ENCODE measurements at places on chromosomes 1 and 21. TPM values are rescaled to one million over a fixed set of nuclear protein-coding genes. Genes with fewer than 3 reads are reported as not detected.

The PRAMEF4 gene
- total RNA-seq: not detected

- no peak for DNase-seq
Observed at GRCh38 chr1:22685591-22686059, 25.0 kb upstream of the EPHB2 start.

GRCh38 chr1:35707601-35708440, 10.9 kb downstream of the C1orf216 start:
- DNase-seq: no peak

The TM2D1 gene
- total RNA-seq: 47.8 TPM

The NR5A2 gene
- 1.4 TPM for total RNA-seq

- DNase-seq: no peak
Observed at GRCh38 chr1:156959414-156959813, 39.0 kb downstream of the LRRC71 start.

The HCRTR1 gene
- not detected for total RNA-seq

The ORC1 gene
- 0.68 TPM for total RNA-seq

The ADGRB2 gene
- total RNA-seq: 1.1 TPM

DNA sequence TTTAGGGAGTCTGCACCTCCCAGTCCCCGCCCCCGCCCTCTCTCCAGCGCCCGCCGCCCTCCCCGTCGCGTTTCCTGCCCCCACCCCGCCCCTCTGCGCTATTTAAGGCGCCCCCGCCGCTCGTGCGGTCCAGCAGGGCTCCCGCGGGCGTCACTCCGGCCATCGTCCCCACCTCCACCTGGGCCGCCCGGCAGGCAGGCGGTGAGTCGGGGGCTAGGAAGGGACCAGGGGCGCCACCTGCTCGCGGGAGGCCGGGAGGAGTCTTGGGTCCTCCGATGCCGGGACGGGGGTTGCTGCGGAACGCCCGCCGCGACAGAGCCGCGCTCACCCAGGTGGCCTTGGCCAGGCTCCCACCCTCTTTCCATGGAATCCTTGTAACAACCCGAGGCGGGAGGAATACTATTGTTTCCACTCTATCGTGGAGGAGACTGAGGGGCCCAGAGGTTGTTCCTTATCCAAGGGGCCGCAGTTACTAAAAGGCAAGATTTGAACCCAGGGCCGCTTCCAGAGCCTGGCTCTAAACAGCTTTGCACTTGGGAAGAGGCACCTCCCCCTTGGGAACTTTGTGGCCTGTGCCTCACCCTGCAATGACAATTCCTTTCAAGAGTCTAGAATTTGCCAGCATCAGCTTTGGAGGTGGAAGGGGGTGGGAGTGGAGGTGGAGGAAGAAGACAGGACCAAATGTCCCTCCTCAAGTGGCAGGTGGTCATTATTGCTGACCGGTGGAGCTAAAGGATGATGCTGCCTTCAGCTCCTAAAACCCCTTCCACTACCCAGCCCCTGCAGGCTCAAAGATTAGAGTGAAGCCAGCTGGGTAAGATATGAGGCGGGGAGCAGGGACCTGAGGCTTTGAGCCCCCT, at the start of gene GJA4:
TSS of gene GJA4 (plus strand) at position 132 of the 860 bp plus-strand sequence. CDS start 1,215 bp downstream, outside the sequence.
- no peak for DNase-seq

The PRKACB gene
- 39.7 TPM for total RNA-seq

Measured in lower lobe of right lung (tissue), 2 donors.